ENCODE measurements at places on chromosomes 2 and 18. TPM values are rescaled to one million over a fixed set of nuclear protein-coding genes. Genes with fewer than 3 reads are reported as not detected.

Gene GAD1
- 10.6 TPM for total RNA-seq

Gene ORMDL1
- total RNA-seq, result 64.5 TPM

Gene SLC9A4
- 0.04 TPM for total RNA-seq

Gene BBS5
- total RNA-seq, result 3.3 TPM

Gene CDH19
- 0.11 TPM for total RNA-seq

Gene LAMA3
- 224 TPM for total RNA-seq

Gene CCDC102B
- total RNA-seq, result 2.2 TPM

Gene HRH4
- total RNA-seq, result not detected

- peak; percentile 19 for DNase-seq
Observed at GRCh38 chr2:138516030-138516704, 14.6 kb downstream of the SPOPL start.

DNA sequence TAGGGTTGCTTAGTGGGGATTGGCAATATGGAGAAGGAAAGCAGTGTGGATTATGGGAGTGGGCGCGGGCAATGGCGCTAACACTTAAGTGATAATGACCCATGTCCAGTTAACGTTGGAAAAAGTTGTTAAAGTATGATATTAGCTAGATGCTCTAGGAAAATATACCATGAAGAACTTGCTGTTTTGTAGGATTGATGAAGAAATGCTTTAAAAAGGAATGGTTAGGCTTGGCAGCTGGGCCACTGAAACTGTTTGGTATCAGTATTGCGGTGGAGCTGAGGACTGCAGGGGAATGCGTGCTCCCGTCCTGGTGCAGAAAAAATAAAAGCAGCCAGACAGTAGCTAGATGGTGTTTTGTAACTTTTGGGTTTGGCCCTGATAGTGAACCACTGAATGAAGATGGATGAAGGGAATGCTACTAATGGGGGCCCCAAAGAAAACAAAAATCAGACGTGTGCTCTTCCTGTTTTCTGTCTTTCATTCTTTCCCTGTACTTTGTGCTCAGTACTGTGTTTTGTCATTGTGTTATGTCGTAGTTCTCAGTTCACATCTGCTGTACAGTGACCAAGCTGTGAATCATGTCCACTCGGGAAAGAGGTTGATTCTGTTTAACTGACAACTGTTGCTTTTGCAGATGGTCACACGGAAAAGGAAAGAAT, 999 bp downstream of the INSIG2 start:
- DNase-seq, result peak; percentile 48

DNA sequence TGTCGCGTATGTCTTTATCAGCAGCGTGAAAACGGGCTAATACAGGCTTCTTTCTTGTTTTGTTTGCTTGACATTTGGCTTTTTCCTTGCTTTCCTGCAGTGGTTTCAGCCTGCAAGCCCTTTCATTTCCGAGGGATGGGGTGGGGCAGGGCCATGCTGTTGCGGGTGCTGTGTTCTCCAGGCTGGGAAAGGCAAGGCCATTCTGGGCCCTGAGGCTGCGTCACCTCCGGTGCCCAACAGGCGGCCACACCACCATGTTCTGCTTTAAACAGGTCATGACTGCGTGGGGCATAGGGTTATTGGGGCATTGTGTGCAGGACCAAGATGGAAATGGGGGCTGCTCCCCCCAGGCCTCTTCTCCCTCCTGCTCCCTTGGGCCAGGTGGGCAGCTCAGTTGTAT, 38.6 kb upstream of the PLB1 start:
- no peak for DNase-seq

DNA sequence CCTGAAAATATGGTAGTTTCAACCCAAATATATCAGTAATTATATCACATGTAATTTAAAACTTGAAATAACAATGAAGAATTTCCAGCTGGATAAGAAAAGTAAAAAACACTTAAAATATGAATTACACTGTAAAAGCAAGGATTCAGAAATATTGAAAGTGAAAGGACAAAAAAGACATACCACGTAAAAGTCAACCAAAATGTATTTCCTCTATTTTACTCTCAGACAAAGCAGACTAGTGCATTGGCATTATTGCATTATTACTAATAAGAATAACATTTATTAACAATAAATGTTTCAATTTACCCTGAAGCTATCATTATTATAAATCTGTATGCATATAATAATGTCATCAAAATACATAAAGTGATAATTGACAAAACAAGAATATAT, 445.1 kb upstream of the TRIB2 start:
- no peak for DNase-seq

DNA sequence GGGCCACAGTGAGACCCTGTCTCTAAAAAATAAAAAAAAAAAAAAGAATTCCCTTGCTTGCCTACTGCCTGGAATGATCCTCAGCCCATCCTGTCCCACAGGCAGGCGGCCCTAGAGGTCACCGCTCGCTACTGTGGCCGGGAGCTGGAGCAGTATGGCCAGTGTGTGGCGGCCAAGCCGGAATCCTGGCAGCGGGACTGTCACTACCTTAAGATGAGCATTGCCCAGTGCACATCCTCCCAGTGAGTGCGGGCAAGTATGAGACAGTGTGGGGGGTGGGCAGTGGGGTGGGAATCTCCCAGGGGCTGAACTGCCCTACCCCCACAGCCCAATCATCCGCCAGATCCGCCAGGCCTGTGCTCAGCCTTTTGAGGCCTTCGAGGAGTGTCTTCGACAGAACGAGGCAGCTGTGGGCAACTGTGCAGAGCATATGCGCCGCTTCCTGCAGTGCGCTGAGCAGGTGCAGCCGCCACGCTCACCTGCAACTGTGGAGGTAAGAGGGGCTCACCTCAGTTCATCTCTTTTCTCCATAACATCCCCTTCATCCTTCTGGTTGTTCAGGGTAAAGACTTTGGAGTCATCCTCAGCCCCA, 1.6 kb downstream of the CHCHD5 start:
- no peak for DNase-seq

- DNase-seq, result no peak
Observed at GRCh38 chr2:11898576-11898975, 152.1 kb downstream of the LPIN1 start.

DNA sequence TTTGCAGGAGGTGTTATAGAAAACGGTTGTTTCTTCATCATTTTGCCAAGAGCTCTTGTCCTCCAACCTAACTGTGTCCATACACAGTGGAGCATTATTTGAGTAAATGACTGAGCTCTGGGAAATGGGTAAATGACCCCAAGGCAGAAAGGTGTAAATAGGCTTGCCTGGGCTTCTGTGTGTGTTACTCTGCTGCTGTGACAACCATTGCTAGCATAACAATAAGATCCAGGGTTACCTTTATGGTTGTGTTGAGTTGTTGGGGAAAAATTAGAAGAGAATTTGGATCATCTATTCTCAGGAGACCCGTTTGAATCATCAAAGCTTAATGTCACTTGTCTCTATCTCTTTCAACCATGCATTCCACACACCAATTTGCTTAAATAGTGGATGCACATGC, 672.7 kb downstream of the DPP10 start:
- no peak for DNase-seq

- DNase-seq, result peak; percentile 52
Observed at GRCh38 chr2:10305715-10306114, 3.0 kb downstream of the HPCAL1 start.

GRCh38 chr2:121375621-121376159, 90.7 kb upstream of the TFCP2L1 start:
- no peak for DNase-seq

GRCh38 chr18:21550510-21550970, 50.0 kb downstream of the ESCO1 start:
- DNase-seq, result no peak

GRCh38 chr2:234044157-234044556, 6.3 kb upstream of the SPP2 start:
- DNase-seq, result peak; percentile 93

DNA sequence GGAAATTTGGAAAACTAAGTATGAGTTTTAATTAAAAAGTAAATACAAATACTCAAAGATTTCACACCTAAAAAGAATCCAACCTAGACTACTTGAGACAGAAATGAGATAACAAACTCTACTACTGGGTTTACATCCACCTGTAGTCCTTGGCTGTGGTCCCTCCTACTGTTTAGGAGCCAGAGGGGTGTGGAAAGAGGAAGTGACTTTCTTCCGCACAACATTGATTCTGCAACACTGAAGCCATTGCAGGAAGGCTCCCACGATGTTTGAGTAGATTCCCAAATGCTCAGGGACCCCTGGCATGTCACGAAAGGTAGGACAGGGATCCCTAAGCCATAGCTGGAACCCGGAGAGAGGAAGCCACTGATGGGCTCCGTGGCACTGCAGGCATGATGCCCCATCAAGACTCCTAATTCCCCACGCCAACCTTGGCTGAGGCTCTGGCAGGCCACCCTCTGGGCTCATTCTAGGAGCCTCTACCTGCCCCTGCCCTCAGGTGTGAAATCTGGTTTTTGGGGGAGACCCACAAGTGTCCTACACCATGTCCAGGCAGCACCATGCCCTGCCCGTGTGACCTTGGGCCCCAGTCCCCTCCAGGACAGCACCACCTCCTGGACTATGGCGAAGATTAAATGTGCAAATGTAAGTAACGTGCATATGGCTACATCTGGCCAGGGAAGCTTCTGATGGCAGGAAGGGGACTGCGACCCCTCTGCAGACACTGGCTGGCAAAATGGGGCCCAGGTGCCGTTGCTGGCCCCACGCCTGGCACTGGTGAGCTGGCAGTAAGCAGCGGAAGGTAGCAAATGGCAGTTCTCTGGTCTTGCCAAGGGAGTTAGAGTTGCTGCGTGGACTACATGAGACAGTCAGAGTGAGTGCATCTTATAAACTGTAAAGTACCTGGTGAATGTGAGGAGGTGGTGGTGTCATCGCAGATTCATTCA, 38.2 kb upstream of the MAL start:
- DNase-seq, result no peak

DNA sequence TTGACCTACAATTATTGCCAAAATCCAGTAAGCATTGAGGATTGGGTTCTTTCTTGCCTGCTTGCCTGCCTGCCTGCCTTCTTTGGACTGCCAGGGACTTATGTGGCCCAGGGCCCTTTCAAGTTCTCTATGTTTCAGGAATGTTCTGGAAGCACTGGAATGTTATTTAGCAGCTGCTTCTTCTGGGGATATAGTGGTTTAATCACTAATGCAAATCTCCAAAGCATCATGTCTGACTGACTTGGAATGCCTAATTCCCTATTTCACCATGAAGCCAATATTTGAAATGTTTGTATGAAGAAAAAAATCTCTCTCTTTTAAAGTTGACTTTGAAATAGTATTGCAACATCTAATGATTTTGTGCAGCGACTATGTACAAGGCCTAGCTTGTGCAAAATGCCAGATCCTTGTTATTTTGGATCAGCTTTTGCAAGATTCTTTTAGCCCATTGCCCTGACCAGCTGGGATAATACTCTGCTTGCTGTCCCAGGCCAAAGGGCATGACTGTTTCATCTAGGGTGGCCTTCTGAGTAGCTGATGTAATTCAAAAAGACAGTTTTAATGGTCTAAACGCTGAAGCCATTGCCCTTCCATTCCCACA, 204.6 kb downstream of the RND3 start:
- DNase-seq, result no peak

GRCh38 chr2:96097951-96098823, 18.2 kb downstream of the ADRA2B start:
- DNase-seq, result no peak

DNA sequence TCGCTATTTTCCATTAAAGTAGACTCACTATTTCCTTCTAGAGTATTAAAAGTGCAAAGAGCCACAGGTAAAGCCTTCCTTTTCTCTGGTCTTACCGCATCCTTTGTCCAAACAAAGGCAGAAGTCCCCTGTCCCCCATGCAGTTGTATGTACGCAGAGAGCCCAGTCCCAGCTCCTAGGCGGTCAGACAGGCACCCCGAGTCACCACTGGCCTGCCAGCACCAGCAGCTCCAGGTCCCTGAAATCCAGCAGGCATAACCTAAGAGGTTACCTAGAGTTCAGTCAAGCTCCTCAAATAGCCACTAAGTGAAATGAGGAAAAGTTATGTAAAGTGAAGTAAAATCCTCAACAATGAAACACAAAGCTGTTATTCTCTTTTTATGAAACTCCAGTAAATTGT, 60.4 kb upstream of the TWIST2 start:
- DNase-seq, result no peak

DNA sequence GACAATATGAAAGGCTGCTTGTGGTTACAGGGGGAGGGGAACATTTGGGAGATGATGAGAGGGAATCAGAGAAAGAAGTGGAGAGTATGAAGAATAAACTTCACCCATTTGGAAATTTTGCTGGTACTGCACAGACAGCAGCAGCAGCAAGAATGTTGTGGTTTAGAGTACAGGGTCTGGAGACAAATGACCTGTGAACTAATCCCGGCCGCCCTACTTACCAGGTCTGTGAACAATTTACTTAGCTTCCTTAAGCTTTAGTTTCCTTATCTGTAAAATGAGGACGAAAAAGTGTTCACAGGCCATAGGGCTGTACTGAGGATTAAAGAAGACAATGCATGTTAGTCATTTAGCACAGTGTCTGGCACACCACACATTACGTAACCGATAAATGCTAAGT, 685.4 kb upstream of the CELF4 start:
- no peak for DNase-seq
